Esophagus mucosa (tissue), 1 donor: ENCODE measurements at places on chromosomes 13 and 19. TPM values are rescaled to one million over a fixed set of nuclear protein-coding genes. Genes with fewer than 3 reads are reported as not detected.

Gene THSD8
- 9.7 TPM for total RNA-seq

Gene LAIR1
- total RNA-seq, result 1.5 TPM

Gene F7
- total RNA-seq, result not detected

Gene ZNF417
- 5.7 TPM for total RNA-seq

Gene SLC25A41
- 0.36 TPM for total RNA-seq

Gene ZNF569
- 1.9 TPM for total RNA-seq

Gene FCHO1
- total RNA-seq, result 0.76 TPM

Gene NEK5
- total RNA-seq, result 0.16 TPM

Gene IL11
- 0.24 TPM for total RNA-seq

DNA sequence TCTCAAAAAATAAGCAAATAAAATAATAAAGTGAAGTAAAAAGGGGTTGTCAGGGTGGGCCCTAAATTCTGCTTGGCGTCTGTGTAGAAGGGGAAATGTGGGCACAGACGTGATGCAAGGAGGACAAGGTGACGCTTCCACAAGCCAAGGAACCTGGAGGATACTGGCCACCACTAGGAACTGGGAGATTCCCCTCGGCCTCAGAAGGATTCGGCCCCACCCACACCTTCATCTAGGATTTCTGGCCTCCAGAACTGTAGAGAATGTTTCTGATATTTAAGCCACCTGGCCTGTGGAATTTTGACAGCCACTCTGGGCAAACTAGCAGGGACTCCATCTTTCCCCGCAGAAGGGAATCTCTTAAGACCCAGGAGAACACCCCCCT, 1.1 kb downstream of the PLEKHJ1 start:
- no peak for ATAC-seq

DNA sequence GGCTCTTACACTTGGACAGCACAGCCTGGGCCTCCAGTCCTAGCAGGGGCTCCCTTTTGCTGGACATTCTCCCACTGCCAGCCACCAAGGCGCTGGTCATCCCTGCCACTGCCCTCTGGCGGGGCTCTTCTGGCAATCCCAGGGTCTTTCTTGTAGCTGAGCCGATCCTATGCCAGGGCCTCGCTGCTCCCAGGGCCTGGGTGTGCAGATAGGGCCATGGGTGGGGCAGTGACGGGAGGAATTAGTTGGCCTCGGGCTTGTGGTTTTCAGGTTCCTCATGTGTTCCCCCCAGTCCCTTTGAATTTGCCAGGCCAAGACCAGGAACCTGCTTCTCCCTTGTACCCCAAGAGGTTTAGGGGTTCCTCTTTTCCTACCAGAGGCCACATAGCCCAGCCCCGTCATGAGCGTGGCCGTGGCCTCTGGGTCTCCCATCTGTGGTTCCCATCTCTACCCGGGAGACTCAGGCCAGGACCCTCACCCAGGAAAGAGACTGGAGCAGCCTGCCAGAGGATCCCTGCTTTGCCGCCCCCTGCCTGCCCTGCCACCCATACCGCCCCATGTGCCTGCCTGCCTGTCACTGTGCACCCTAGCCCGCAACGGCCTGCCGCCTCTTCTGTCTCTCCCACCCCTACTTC, 26.2 kb downstream of the TMED1 start:
- ATAC-seq, result peak; percentile 5

DNA sequence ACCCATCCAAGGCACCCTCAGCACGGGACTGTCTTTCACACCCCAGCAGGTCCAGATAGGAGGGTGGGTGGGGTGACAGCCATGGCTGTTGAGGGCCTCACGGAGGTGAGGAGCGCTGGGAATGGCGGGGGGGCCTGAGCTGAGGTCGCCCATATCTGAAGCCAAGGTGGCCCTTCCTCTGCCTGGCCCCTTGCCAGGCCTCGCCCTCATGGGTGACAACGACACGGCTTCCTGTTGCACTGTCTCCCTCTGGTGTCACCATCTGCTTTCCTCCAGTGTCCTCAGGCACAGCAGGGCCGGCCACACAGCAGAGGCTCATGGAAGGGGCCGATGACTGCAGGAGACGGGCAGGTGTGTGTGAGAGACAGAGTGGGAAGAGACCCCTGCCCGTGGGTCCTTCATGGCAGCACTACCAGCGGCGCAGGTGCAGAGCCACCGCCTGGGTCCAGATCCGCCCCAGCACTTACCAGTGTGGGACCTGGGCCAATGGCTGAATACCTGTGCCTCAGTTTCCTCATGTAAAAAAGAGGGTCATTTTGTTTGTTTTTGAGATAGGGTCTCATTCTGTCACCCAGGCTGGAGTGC, 8.1 kb upstream of the NKPD1 start:
- no peak for ATAC-seq

DNA sequence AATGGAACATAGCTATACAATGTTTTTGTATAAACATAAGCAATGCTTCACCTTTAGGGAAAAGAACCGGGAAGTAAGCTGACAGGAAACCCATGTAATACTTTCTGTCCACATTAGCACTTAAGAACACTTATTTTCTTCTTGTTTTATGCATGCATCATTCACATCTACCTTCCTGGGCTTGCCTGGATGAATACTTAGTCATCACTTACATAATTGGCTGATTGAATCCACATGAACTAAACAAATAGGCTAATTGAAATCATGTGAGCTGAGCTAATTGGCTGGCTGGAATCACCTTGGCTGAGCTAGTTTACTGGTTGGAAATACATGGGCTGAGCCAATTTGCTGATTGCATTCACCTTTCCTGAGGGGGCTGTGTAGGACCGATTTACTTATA, 78.8 kb downstream of the ZNF726 start:
- no peak for ATAC-seq

GRCh38 chr13:109481040-109481439, 305.3 kb downstream of the IRS2 start:
- ATAC-seq, result no peak

- ATAC-seq, result peak; percentile 3
Observed at GRCh38 chr19:38693380-38694223, 46.2 kb downstream of the ACTN4 start.

DNA sequence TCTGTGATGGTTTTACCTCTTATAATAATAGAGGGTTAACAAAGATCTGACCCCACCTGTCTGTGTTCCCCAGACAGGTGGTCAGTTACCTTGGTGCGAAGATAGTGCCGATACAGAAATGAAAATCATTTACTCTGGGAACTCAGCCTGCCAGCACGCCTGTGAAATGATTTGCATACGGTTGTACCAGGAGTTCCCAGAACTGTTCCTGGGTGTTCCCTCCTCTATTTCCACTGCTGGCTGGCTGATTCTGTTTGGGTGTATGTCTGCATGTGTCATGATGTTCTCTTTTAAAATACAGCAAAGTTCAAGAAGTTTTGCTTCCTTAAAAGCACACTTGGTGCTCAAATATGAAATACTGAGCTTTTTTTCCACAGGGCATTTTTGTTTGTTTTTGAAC, 527.1 kb downstream of the FGF9 start:
- no peak for ATAC-seq

DNA sequence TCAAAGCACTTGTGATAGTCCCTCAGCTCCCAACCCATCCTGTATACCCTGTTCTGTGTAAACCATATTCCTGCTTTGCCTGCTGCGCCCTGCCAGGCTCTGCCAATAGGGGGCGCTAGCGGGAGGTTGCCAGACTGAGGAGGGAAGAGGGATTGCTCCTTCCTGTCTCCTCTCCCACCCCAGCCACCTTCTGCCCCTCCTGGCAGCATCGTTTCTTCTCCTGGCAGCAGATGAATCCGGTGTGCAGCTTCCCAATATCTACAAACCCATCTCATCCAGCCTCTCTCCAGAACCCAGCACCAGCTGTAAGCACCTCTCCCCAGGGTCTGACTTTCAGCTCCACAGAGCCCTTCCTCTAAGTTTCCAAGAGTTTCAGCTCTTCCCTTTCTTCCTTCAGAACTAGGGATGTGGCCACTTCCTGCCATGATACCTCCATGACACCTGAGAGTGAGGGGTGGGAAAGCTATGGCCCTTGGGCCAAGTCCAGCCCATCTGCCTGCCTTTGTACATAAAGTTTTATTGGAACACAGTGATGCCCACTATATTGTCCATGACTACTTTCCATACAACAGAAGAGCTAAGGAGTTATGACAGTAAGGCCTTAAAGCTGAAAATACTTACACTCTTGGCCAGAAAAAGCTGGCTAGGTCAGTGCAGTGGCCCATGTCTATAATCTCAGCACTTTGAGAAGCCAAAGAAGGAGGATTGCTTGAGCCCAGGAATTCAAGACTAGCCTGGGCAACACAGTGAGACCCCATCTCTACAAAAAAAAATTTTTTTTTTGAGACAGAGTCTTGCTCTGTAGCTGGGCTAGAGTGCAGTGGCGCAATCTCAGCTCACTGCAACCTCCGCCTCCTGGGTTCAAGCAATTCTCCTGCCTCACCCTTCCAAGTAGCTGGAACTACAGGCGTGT, 34.5 kb upstream of the ATP1A3 start:
- no peak for ATAC-seq

GRCh38 chr13:23203516-23203915, 22.7 kb downstream of the SGCG start:
- no peak for ATAC-seq

- peak; percentile 43 for ATAC-seq
Observed at GRCh38 chr13:29573190-29573589, 22.3 kb downstream of the SLC7A1 start.

GRCh38 chr13:27570906-27571305, 49.4 kb downstream of the LNX2 start:
- ATAC-seq, result no peak

GRCh38 chr13:31955741-31956140, 75.8 kb upstream of the FRY start:
- no peak for ATAC-seq

DNA sequence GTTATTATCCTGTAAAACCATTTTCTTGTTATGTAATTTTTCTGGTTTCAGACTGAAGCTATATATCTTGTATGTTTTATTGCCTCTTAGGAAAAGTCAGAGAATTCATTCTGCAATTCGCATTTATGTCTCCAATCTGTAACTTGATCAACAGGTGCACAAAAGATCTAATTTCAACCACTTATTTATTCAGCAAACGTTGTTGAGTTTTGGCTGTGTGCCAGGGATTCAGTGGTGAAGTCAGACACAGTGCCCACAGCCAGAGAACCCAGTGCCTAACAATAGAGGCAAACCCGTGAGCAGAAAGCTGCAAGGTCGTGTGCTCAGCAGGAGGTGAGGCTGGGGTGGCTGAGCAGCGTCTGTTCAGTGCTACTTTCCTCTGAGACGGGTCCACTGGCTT, 119.5 kb upstream of the MCF2L start:
- ATAC-seq, result no peak
